ENCODE measurements at places on chromosomes 7 and 10.
A peak's percentile ranks its signal among the peaks of the same experiment; 100 is the strongest.

DNA sequence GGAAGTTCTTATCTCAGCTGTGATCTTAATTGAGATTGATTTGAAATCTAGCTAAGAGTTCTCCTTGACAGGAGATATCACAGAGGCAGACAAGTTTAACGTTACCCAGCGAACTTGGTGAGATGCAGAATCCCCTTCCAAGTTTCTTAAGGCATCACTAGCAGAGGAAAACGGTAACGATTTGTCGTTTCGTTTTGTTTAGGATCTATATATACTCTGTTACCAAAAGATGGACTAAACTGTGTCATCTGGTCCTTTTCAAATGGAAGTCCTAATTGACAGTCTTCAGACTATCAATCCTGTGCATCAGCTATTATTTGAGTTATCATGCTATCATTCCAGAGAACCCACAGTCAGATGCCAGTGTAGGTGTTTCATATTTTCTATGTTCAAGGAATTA, 316.7 kb upstream of the SORCS1 start:
- no peaks in the 10 kb centered on the region for H3K27me3 ChIP-seq
- no peak overlapping the region for H3K27ac ChIP-seq
- no peaks in the 10 kb centered on the region for H3K4me1 ChIP-seq
- no peak overlapping the region for H3K4me3 ChIP-seq

GRCh38 chr10:49446031-49446430, 50.1 kb upstream of the DRGX start:
- H3K4me1 ChIP-seq: peaks cover 2% of the 10 kb centered on the region
- no peaks in the 10 kb centered on the region for H3K36me3 ChIP-seq
- peak; percentile 67 for DNase-seq
- H3K27ac ChIP-seq: no peak overlapping the region

DNA sequence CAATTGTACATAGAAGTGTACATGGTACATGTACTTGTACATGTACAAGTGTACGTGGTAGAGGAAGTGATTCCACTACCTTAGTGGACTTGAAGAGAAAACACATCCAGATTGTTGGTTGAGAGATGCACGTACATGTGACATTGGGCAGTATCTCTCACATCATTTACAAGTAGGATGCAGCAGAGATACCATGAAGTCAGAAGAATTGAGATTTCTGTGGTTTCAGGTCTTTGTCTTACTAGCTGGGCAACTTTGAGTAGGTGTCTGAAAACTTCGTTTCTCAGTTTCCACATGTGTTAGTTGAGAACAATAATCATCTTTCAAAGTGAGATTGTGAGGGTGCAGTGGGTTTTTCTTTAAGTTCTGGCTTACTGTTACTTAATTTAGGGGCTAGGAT, 21.5 kb downstream of the CLDN12 start:
- no peak overlapping the region for H3K27ac ChIP-seq
- H3K27me3 ChIP-seq: no peaks in the 10 kb centered on the region

DNA sequence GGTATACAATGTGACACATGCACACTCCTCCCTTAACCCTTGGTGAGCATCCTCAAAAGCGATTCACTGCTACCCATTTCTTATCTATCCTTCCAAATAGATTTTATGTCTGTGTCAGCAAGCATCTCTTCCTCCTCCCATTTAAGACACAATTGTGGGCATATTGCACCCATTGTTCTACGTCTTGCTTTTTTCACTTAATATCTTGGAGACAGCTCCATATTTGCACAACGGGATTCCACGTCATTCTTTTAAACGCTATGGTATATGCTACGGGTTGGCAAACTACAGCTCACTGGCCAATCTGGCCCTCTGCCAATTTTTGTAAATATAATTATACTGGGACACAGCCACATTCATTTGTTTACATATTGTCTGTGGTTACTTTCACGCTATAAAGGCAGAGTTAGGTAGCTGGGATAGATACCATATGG, 88.6 kb downstream of the RNF216 start:
- H3K27me3 ChIP-seq: no peaks in the 10 kb centered on the region
- DNase-seq: no peak
- no peak overlapping the region for H3K4me3 ChIP-seq
- H3K4me1 ChIP-seq: peaks cover 51% of the 10 kb centered on the region
- H3K27ac ChIP-seq: no peak overlapping the region
- no peaks in the 10 kb centered on the region for H3K36me3 ChIP-seq

- no peaks in the 10 kb centered on the region for H3K36me3 ChIP-seq
- DNase-seq: no peak
- no peak overlapping the region for H3K4me3 ChIP-seq
- H3K27ac ChIP-seq: no peak overlapping the region
- H3K27me3 ChIP-seq: peaks cover 10% of the 10 kb centered on the region
Measured at GRCh38 chr10:92238586-92239098, 52.2 kb downstream of the CPEB3 start.

- no peak overlapping the region for H3K4me3 ChIP-seq
- no peak overlapping the region for H3K27ac ChIP-seq
- no peaks in the 10 kb centered on the region for H3K4me1 ChIP-seq
- no peak for DNase-seq
Measured at GRCh38 chr10:133196221-133196915, 33.6 kb upstream of the UTF1 start.

GRCh38 chr10:63866747-63867140, 345.5 kb downstream of the REEP3 start:
- H3K27ac ChIP-seq: no peak overlapping the region
- H3K27me3 ChIP-seq: peaks cover 16% of the 10 kb centered on the region
- peak; percentile 17 for DNase-seq
- peak overlapping the region; percentile 29 for H3K4me3 ChIP-seq
- H3K4me1 ChIP-seq: peaks cover 11% of the 10 kb centered on the region

- no peaks in the 10 kb centered on the region for H3K27me3 ChIP-seq
- no peak overlapping the region for H3K27ac ChIP-seq
- H3K4me1 ChIP-seq: no peaks in the 10 kb centered on the region
- no peak for DNase-seq
- H3K36me3 ChIP-seq: peaks cover 61% of the 10 kb centered on the region
Measured at GRCh38 chr7:152136686-152137085, 111.2 kb downstream of the GALNT11 start.

GRCh38 chr10:71363936-71364335, 32.8 kb upstream of the CDH23 start:
- no peaks in the 10 kb centered on the region for H3K27me3 ChIP-seq
- peaks cover 2% of the 10 kb centered on the region for H3K4me1 ChIP-seq
- H3K4me3 ChIP-seq: no peak overlapping the region
- DNase-seq: no peak
- H3K36me3 ChIP-seq: peaks cover 32% of the 10 kb centered on the region
- no peak overlapping the region for H3K27ac ChIP-seq

All from common myeloid progenitor, CD34-positive (primary cell).